ENCODE measurements at places on chromosomes 1 and 21.

DNA sequence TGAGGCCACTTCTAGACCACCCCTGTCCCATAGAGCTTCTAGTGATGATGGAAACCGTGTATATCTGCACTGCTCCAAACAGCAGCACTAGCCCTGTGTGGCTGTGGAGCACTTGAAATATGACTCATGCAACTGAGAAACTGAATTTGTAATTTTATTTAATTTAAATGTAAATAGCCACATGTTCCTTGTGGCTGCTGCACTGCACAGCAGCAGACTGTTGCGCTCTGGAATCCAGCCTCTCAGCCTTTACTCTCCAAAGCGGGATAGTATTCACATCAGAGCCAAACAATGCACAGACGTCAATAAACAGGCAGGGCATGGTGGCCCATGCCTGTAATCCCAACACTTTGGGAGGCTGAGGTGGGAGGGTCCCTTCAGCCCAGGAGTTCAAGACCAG, 12.0 kb downstream of the CAPN2 start:
- no peak for DNase-seq

DNA sequence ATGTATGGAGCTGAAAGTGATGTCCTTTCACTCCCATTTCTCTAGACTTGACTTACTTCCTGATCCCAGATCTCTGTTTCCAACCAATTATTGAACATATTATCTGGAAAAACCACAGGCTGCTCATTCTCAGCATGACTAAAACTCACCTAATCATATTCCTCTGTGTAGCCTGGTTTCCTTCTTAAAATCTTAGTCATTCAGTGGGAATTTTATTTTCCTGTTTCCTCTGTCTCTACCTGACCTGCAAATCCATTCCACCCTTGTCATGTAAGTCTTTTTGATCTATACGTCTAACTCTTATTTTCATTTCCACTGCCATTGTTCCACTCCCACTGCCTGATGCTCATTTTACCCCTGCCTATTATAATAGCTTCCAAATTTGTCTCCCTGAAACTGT, 67.9 kb upstream of the APOBEC4 start:
- no peak for DNase-seq

DNA sequence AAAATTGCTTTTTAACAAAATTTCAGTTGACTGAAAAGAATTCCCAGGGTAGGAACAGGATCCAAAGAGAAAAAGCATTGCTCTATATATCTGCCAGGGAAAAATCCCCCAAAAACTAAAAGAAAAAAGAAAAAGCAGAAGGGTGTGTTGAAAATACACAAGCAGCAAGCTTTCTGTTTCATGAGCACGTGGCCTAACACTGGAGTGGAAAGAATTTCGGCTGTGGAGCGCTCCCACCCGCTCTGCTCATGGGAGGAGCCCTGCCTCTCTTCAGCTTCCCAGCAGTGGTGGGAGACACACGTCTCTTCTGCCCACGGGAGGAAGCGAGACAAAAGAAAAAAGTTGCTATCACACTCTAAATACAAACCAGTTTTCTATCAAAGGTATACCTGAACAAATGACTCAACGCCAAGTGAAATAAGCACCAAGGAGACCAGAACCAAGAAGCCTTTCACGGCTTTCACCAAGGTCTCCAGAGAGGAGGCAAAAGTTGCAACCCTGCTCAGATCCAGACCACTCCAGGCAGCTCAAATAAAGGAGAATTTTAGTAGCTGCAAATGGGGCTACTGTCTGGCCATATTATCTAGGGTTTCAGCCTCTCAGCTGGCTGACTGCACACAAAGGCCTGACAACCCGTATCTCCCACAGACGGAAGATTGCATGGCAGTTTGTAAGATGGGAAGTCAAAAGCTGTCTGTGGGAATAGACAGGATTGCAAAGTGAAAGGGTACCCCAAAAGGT, 29.5 kb upstream of the ZNF496 start:
- DNase-seq = no peak

- DNase-seq = peak; percentile 53
Observed at GRCh38 chr21:33394260-33394659, 9.0 kb upstream of the IFNGR2 start.

GRCh38 chr1:207366022-207366421, 44.5 kb downstream of the CD55 start:
- no peak for DNase-seq

DNA sequence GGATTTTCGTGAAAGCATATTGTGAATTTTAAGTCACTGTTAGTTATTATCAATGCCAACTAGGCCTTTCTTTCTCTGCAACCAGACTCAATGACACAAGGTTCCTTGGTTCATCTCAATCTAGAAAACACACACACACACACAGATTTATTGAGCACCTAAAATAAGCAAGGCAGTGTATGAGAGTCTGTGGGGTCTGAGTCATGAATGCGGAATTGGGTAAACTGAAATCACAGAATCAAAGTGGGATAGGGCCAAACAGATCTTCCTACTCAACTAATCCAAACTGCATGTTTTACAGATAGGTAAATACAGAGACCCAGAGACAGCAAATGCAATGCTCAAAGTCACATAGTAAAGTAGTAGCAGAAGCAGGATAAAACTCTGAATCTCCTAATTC, 48.5 kb upstream of the NRDC start:
- DNase-seq = no peak

DNA sequence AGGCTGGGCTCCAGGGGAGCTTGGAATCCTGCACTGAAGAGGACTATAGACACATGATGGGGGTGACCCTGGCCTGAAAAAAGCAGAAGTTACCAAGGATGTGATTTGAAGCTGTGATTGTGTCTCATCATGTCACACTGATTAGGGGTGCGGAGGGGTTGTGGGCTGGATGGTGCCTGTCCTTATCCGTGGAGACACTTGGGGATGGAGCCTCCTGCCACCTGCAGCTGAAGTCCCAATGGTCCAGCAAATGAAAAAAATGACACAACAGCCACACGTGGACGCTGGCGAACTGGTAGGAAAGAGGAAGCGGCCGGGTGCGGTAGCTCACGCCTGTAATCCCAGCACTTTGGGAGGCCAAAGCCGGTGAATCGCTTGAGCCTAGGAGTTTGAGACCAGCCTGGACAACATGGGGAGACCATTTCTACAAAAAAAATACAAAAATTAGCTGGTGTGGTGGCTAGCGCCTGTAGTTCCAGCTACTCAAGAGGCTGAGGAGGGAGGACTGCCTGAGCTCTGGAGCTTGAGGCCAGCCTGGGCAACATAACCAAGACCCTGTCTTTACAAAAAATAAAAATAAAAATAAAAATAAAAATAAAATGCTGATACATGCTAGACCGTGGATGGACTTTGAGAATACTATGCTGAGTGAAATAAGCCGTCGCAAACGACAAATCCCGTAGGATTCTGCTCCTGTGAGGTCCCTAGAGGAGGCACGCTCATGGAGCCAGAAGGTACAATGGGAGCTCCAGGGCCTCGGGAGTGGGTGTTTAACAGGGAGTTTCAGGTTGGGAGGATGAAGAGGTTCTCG, 838 bp upstream of the IBA57 start:
- DNase-seq = peak; percentile 23
